Right atrium auricular region (tissue), 2 donors: ENCODE measurements at places on chromosomes 2 and 18. TPM values are rescaled to one million over a fixed set of nuclear protein-coding genes. Genes with fewer than 3 reads are reported as not detected.
A peak's percentile ranks its signal among the peaks of the same experiment; 100 is the strongest.

The ACMSD gene
- not detected for total RNA-seq

The TMEM178A gene
- 2.9 TPM for total RNA-seq

The MYO7B gene
- total RNA-seq = 0.67 TPM

- H3K4me3 ChIP-seq = no peak overlapping the region
- no peaks in the 10 kb centered on the region for H3K27me3 ChIP-seq
- no peaks in the 10 kb centered on the region for H3K4me1 ChIP-seq
- peak; percentile 89 for DNase-seq
Observed at GRCh38 chr18:79424008-79424565, 28.4 kb downstream of the NFATC1 start.

DNA sequence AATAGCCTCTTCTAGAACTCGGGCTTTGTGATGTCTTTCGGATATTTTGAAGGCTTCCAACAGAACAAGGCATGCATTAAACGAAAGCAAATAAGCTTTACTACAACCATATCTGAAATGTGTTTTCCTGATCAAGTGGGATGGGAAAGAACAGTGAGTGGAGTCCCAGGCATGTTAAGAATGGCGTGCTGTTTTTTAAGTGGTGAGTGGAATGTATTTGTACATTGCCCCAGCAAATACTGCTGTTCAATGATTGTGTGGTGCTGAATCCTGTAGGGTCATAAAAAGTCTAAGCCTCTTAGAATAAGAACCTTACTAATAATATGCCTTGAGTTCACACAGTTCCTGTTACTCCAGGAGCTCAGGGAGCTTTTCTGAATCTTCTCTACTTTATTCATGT, 52.5 kb downstream of the POMC start:
- H3K4me3 ChIP-seq = no peak overlapping the region
- no peak overlapping the region for H3K27ac ChIP-seq
- no peaks in the 10 kb centered on the region for H3K4me1 ChIP-seq
- H3K36me3 ChIP-seq = no peaks in the 10 kb centered on the region

- no peak overlapping the region for H3K4me3 ChIP-seq
- H3K27ac ChIP-seq = no peak overlapping the region
- no peak for DNase-seq
- no peaks in the 10 kb centered on the region for H3K4me1 ChIP-seq
Observed at GRCh38 chr18:51712821-51713220, 515.3 kb upstream of the MEX3C start.

- H3K4me1 ChIP-seq = no peaks in the 10 kb centered on the region
- H3K36me3 ChIP-seq = no peaks in the 10 kb centered on the region
- H3K27me3 ChIP-seq = no peaks in the 10 kb centered on the region
Observed at GRCh38 chr18:75582406-75582821, 154.9 kb upstream of the SMIM21 start.

GRCh38 chr18:24949908-24950307, 402.1 kb downstream of the ZNF521 start:
- H3K27me3 ChIP-seq = no peaks in the 10 kb centered on the region
- DNase-seq = no peak
- H3K36me3 ChIP-seq = no peaks in the 10 kb centered on the region
- no peaks in the 10 kb centered on the region for H3K4me1 ChIP-seq

- peak; percentile 40 for DNase-seq
- H3K36me3 ChIP-seq = no peaks in the 10 kb centered on the region
- H3K4me3 ChIP-seq = no peak overlapping the region
Observed at GRCh38 chr18:51123936-51124486, 73.5 kb downstream of the MEX3C start.
